ENCODE measurements at places on chromosomes 3 and 15.

- no peak for DNase-seq
Observed at GRCh38 chr3:185176750-185177359, 24.0 kb upstream of the C3orf70 start.

- DNase-seq = no peak
Observed at GRCh38 chr3:98136631-98137030, 6.1 kb downstream of the OR5H1 start.

- DNase-seq = no peak
Observed at GRCh38 chr3:171116824-171117395, 90.4 kb upstream of the SLC2A2 start.

GRCh38 chr3:175386630-175387029 is 527.5 kb downstream of the NAALADL2 start:
- no peak for DNase-seq

DNA sequence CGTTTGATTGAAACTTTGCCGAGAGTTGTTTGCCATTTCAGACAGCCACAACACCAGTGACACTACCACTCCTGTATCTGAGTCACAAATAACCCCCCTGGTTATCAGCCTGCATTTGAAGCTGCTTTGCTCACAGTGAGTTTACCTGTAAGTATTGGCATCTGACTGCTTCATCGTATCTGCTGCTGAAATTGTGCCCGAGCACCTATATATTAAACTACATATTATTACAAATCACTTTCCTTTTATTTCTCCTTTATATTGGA is 39.2 kb upstream of the SPSB4 start:
- no peak for DNase-seq

GRCh38 chr3:120156699-120157098 is 62.5 kb upstream of the GSK3B start:
- DNase-seq = no peak

DNA sequence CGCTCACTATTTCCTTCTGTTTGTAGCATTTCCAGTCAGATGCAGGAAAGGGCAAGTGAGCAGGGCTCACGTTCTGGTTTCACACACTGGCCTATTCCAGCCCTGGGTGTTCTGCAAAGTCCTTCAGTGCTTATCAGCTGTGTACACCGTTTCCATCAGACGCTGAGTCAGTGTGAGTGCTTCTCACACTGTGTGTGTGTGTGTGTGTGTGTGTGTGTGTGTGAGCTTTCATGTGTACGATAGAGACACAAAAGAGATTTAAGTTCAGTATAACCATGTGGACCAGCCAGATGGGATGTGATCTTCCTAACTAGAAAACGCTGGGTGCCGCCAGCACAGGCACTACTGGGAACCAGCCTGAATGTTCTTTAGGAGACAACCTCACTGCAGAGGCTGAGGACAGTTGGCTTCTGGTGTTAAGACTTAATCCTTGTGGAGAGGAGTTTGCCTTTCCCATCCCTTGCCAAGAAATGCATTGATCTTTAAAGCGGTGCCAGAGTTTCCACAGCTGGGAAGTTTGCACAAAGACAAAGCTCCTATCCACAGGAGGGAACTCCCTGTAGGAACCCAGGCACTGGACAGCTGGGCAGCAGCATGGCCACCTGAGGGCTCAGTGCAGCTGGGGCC is 3.9 kb upstream of the CHSY1 start:
- DNase-seq = no peak

- no peak for DNase-seq
Observed at GRCh38 chr15:66770518-66771350, 68.7 kb downstream of the SMAD6 start.

DNA sequence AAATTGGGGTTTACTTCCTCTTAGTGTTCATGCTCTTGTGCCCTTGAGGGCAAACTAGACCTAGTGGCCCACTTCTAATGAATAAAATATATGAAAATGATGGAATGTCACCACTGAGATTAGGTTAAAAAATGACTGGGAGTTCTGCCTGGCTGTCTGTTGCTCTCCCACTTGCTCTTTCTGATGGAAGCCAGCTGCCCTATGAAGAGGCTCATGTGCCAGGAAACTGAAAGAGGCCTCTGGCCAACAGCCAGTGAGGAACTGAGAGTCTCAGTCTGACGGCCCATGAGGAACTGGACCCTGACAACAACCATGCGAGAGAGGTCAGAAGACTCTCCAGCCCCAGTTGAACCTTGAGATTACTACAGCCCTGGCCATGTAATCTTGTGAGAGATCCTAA is 107.1 kb upstream of the FHIT start:
- DNase-seq = no peak

DNA sequence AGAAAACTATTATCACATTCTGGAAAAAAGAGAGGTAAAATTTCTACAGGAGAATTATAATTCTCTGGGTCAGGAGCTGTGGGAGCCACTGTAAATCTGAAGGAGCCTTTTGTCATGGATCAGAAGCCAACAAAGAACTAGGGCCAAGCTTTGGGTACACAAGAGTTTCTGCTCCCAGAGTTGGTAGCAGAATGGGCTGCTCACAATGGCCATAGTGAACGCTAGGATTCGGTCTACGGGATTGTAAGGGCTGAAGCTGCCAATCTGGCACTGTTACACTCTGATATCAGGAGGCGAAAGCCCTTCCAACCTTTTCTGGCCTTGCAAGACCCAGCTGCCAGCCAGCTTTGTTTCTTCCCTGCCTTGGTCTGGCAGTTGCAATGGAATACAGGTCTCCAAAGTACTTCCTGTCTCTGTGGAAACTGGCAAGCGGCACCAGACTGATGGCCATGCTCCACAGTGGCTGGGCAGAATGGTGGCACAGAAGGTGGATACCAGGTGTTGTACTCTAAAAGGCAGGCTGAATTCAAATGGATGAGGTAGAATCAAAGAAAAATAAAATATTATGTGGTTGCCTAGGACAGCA is 831.7 kb downstream of the CADM2 start:
- no peak for DNase-seq

- no peak for DNase-seq
Observed at GRCh38 chr15:62637574-62637897, 405.0 kb upstream of the TPM1 start.

- no peak for DNase-seq
Observed at GRCh38 chr3:48241796-48242455, 1.0 kb downstream of the ZNF589 start.

DNA sequence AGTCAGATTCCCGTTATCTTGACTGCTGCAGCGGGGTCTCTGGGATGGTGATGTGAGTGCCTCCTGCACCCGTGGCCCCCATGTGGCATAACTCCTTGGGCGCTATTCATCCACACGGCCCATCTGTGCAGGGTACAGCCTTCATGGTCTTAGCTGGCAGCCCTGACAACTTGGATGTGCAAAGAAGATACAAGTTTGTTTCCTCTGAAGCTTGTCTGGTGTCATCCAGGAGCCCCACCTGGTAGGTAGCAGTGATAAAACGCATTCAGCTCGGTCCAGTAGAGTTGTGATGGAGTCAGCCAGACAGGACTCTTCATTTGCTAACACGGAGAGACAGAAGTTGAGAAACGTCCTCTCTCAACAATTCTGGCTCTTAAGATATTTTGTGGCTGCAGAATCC is 53.3 kb downstream of the CORO2B start:
- DNase-seq = no peak

- no peak for DNase-seq
Observed at GRCh38 chr3:188231456-188231855, 77.5 kb downstream of the LPP start.

DNA sequence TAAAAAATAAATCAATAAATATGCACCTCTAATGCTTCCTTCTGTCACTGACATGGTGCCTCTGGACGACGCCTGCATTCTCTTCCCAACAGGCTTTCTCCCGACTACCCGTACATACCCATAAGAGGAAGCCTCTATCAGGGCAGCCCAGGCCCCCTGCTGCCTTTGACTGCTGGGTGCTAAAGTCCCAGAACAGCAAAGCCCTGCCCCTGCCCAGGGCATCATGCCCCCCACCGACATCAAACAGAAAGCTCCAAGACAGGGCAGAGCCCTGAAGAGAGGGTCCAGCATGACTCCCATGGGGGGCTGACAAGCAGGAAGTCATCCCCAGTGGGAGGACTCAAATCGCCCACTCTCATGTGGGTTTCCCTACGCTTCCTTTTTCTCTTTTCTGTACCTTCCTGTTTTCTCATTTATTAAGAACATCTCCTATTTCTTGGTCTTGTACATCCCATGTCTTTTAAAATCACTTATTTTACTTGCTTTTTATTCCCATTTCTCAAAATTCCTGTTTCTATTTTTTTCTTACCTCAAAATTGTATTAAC is 23.4 kb downstream of the XPC start:
- no peak for DNase-seq

DNA sequence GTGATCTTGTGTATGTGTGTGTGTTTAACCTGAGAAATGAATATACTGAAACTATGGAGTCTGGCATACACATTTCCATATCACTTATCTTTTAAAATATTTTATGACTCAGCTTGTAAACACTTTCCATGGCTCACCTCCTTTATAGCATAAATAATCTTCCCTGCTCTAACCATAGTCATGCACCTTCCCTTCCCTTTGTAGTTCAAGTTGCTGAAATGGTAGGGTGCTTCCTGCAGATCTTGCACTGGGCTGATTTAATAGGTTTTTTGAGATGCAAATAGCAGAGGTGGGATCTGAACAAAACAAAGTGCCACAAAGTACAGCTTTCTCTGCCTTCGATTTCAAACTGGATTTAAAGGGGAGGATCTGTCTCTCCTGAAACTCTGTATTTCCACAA is 712.7 kb upstream of the LMCD1 start:
- DNase-seq = no peak

DNA sequence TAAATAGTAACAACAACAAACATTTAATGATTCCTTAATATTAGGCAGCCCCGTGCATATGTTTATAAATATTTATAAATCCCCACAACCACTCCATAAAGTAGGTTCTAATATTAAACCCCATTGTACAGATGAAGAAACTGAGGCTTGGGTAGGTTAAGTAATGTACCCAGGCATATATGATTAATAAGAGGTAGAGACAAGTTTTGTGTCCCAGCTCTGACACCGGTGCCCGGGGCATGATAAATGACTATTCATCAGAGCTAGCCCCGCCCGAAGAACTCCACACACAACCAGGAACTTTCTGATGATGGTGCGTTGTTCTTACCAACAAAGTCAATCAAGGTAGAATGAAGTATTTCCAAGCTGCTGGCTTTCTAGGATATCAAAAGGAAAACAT is 19.4 kb downstream of the CDCP1 start:
- DNase-seq = no peak

- DNase-seq = no peak
Observed at GRCh38 chr3:38588371-38588971, 61.0 kb downstream of the SCN5A start.

GRCh38 chr15:56019060-56019793 is 25.8 kb upstream of the NEDD4 start:
- DNase-seq = no peak

GRCh38 chr3:193902607-193903511 is 233.1 kb upstream of the HES1 start:
- DNase-seq = no peak

DNA sequence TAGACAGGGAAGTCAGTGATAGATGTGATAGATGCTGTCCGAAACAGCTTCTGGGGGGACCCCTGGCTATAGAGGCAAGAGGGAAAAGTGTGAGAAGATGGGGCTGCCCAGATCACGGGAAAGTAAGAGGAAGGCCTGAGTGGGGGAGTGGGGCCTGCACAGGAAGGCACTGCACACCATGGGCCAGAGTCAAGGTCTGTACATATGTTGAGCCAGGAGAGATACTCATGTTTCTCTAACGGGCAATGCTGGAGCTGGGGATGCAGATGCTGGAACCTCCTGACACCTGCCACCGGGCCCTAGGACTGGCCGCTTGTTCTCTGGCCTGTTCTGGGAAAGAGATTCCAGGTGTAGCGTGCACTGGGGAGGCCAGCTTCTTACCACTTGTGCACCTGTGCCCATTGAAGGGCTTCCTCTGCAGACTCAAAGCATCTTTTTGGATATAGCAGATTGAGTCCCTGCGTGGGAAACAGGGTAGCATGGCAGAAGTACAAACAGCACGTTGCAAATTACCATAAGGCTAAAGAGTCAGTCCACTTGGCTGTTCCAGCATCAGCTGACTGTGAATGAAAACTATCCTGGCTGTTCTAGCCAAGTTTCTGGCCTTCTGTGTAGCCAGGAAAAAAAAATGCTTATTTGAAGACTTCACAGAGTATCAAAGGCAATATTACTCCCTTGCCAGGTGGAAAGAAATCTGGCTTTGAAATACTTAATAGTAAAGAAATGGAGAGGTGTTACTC is 77.1 kb upstream of the GSK3B start:
- DNase-seq = no peak

DNA sequence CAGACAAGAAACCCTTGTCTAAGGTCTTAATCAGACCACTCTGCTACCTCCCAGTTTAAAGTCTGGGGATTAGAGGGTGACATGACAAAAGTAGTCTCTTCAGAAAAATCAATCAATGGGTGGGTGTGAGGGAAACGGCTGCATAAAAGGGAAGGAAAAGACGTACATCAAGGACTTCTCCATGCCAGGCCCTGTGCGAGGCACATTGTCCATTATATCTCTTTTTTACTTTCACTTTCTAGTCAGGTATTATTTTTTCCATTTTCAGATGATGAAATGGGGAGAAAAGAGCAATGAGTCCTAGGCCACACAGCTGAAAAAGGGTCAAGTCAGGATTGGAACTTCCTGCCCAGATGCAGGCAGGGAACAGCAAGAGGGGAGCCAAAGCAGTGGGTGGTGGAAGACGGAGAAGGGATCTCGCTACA is 4.6 kb upstream of the CX3CR1 start:
- no peak for DNase-seq

DNA sequence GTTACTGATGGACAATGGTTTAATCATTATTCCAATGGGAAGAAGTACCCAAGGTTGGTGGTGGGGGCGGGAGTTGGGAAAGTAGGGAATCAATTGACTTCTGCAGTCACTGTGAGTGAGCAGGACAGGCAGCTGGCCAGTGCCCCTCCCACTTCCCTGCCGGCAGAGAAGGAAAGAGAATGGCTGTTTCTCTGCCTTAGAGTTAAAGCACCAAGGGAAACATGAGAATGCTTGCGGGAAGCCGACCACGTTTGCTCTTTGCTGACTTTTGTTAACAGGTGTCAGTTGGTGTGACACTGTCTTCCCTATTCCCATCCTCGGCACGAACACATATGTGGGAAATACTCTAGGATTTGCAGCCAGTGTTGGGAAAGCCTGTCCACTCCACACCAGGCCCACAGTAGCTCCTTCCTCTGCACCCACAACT is 33.5 kb upstream of the MFSD1 start:
- no peak for DNase-seq

DNA sequence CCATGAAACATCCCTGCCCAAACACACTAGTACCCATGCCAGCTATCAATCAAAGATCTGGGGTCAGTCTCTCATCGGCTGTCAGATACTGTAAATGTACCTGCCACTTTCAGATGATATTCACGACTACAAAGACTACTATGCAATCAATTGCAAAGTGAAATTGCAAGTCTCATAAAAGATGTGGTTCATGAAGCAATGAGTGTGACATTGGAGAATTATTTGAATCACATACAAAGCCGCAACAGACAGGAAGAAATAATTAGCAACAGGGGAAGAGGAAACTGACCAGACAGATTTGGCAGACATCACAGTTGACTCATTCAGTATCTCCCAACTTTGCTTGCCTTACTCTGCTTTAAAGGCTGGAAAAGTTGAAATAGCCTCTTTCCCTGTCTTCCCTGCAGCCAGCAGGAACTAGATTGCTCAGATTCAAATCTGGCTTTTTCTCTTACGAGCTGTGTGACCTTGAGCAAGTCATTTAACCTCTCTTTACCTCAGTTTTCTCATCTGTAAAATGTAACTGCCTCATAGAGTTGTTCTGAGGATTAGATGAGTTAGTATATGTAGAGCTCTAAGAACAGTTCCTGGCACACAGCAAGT is 95.7 kb upstream of the C3orf80 start:
- DNase-seq = no peak

Measured in stimulated activated CD4-positive, alpha-beta T cell treated with anti-CD3 and anti-CD28 coated beads, Interleukin-15, amount 100 ng/mL, for 1 hour (primary cell).